ENCODE measurements at places on chromosomes 5 and 9. TPM values are rescaled to one million over a fixed set of nuclear protein-coding genes. Genes with fewer than 3 reads are reported as not detected.

The RXRA gene
- total RNA-seq = 82.2 TPM

The SCAI gene
- total RNA-seq = 9.2 TPM

- no peak for DNase-seq
Observed at GRCh38 chr9:127237801-127238200, 26.8 kb upstream of the GARNL3 start.

- no peak for DNase-seq
Observed at GRCh38 chr9:137744632-137745183, 125.9 kb downstream of the EHMT1 start.

GRCh38 chr5:131475541-131475941 lies 159.5 kb downstream of the RAPGEF6 start:
- DNase-seq = no peak

- DNase-seq = no peak
Observed at GRCh38 chr5:138697720-138698360, 55.4 kb upstream of the CTNNA1 start.

DNA sequence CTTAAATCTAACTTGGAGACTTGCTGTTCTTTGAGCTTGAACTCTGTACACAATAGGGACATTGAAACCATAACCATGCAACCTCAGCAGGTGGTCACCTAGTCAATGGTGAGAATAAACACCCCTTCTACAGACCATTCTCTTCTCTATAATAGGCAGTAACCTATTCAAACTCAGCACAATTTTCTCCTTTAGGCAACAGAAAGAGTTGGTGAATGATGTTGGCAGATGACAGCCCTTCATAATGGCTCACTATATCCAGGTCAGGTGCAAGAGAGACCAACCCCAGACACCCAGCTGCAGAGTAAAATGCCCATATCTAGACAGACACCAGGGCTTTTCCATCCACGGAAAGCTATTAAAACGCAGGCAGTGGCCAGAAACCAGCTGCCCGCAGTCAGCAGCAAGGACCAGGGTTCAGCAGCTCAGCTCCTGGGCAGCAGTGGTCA lies 106.7 kb downstream of the SERINC5 start:
- no peak for DNase-seq

- DNase-seq = no peak
Observed at GRCh38 chr9:21985964-21986667, 8.1 kb downstream of the CDKN2A start.

GRCh38 chr5:38660194-38660668 lies 103.8 kb upstream of the LIFR start:
- no peak for DNase-seq

GRCh38 chr5:144276034-144276822 lies 105.6 kb downstream of the KCTD16 start:
- no peak for DNase-seq

DNA sequence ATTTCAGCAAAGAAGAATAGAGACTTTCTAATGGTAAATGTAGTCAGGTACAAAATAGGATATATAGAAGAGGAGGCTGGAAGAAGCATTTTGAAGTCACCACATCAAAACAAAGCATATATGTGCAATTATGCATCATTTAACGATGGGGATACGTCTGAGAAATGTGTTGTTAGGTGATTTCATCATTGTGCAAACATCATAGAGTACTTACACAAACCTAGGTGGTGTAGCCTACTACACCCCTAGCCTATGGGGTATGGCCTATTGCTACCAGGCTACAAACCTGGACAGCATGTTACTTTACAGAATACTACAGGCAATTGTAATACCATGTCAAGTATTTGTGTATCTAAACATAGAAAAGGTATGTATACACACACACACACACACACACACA lies 28.4 kb downstream of the ELP1 start:
- no peak for DNase-seq

DNA sequence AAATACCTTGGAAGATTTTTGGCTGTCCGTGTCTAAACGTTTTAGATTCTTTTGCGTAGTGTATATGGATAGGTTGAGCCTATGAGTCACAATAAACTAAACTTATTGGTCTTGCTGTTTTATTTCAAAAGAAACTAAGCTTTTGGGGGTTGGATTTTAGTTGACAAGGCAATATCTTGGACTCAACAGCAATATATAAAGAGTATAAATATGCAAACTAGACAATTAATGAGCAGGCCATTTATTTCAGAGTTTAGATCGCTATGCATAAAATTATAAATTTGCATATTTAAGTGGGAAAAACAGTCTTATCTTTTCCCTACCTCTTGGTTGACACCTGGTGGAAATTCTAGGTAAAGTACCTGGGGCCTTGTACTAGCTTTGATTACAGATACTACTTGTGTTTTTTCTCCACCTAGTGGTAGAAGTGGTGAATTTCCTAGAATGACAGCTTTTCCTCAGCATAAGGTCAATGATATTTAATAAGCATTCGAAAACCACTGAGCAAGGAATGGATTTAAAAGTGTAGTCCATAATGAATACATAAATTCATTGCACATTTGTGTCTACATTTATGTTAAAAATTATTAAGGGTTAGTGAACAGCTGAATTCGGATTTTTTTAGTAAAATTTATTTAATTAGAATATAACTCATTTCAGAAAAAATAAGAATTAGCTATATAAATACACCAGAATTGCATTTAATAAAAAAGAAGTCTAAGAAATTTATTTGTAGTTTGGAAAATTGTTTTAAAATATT lies 1.7 kb upstream of the ARRDC3 start:
- no peak for DNase-seq

DNA sequence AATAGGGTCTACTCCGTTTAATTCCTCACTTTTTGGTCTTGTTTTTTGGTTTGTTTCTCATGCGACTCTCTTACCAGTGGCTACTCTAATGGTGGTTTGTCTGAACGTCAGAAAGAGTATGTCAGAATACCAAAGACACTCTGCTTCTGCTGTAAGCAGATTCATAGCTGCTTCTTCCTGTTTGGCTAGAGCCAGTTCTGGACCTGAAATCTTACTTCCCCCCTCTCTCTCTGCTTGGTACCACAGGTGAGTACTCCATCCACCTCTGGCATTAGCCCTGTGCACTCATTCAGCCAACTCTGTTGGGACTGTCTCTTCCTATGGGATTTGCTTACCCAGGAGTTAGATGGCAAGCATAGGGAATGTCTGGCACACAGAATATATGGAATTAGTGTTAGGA lies 6.6 kb downstream of the ZCCHC7 start:
- no peak for DNase-seq

- DNase-seq = peak; percentile 78
Observed at GRCh38 chr9:16100537-16101091, 547.8 kb downstream of the CCDC171 start.

Measured in ovary (tissue), 10 donors.